ENCODE measurements at places on chromosomes 13 and 19.

DNA sequence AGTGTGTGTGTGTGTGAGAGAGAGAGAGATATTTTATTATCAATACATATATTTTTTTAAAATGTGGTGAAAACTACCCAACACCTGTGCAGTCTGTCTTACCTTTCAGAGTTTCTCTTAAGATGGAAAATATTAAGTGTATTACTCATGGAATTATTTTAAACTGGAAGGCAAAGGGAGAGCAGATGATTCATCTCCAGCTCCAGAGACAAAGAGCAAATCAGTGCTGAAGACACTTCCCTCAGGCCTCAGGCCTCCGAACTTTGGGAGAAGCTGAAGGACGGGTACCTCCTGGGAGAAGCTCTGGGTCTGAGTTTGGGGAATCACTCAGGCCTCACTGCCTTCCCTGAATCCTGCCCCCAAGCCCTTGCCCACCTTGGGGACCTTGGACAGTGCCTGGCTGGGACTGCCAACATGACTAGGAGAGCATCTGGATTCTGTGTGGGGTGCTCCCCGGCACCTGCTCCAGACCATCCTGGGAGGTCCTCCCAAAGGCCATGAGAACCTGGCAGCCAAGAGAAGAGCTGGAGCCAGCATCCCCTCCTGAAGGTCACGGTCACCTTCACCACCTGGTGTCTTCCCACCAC lies 170.4 kb upstream of the UBL3 start:
- DNase-seq, result no peak

DNA sequence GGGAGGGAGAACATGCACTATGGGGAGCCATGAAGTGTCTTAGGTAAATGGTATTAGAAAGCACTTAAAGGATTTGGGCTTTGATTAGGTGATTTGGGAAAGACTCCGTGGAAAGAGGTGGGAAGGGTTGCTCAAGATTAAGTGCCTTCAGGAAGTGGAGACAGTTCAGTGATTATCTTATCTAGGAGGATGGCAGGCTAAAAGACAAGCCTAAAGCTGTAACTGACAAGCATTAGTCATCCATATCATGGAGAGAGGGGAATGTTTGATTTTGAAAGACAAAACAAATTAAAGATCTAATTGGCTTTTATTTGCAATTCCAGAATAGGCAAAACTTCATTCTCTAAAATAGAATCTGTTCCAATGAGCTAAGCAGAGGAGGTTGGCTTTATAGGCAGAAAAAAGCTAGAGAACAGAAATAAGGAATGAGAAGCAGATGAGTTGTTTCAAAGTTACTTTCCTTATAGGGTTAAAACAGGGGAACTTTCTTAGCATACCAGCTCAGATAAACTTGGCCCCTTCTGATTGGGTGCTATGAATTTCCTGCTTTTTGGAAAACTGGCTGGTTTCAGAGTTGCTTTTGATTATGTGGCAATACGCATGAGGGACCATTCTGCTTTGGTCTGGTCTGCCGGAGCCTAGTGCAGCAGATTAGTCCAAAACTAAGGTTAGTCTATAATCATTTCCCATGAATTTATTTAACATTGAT lies 1.8 kb upstream of the DIAPH3 start:
- DNase-seq, result no peak

DNA sequence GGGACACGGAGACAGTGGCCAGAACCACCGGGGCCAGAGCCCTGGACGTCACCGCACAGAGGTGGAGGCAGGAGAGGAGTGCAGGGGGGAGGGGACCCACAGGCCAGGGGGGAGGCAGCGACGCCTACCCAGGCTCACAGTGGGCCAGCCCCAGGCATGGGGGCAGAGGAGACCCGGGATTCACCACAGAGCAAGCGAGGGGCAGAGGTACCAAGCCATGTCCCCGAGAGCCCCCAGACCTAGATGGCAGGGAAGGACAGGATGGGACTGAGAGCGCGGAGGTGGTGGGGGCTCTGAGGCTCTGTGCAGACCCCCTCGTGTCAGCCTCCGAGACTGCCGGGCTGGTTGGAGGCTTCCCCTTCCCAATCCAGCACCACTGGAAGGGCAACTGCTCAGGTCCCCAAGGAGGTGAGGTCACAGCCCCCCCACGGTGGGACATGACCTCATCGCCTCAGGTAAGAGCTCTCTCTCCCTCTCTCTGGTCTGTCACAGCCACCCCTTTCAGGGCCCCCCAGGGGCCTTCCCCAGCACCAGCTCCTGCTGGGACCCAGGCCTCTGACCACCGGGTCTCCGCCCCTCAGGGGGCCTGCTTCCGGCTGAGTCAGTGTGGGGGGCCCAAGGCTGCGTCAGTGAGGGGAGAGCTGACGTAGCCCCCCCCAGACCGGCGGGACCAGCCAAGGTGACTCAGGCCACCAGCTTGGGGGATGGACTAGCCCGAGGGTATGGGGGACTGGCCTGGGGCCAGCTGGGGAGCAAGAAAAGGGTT lies 2.2 kb upstream of the IL11 start:
- DNase-seq, result peak; percentile 35

DNA sequence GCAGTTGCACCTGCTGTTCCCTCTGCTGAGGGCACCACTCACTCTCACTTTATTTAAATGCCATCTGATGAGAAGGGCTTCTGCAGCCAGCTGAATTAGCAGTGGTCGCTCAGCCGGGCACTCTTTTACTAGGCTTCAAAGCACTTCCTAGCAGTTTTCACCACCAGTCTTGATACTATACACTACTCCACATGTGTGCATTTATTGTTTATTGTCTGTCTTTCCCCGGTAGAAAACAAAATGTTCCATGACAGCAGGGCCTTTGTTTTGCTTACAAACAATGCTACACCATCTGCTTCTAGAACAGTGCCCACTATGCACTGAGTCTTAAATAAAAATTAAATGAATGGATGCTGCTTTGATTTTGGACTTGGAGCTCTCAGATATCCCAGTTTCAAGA lies 404.9 kb downstream of the FGF14 start:
- DNase-seq, result no peak

- no peak for DNase-seq
Measured at GRCh38 chr13:49292742-49293486, 45.2 kb downstream of the CDADC1 start.

GRCh38 chr19:49475191-49475917 lies 1.3 kb downstream of the FLT3LG start:
- DNase-seq, result no peak

DNA sequence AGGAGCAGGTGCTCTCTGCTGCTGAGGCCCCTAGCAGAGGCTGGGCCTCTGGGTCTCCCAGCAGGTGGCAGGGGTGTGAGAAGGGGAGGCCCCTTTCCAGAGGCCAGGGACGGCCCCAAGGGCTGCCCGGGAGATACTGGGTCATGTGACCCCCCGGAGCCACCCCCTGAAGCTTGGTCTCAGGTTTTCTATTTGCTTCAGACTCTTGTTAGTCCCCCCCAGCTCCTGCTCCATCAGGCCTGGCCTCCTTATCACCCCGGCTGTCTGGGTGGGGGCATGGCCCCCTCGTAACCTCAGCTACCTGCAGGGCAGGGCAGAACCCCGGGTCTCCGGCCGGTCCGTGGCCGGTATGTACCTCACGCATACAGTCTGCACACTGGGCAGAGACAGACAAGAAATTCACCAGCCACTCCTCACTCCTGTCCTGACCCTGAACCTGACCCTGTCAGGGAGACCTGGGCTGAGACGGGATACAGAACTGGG lies 13.2 kb upstream of the TCF3 start:
- no peak for DNase-seq

DNA sequence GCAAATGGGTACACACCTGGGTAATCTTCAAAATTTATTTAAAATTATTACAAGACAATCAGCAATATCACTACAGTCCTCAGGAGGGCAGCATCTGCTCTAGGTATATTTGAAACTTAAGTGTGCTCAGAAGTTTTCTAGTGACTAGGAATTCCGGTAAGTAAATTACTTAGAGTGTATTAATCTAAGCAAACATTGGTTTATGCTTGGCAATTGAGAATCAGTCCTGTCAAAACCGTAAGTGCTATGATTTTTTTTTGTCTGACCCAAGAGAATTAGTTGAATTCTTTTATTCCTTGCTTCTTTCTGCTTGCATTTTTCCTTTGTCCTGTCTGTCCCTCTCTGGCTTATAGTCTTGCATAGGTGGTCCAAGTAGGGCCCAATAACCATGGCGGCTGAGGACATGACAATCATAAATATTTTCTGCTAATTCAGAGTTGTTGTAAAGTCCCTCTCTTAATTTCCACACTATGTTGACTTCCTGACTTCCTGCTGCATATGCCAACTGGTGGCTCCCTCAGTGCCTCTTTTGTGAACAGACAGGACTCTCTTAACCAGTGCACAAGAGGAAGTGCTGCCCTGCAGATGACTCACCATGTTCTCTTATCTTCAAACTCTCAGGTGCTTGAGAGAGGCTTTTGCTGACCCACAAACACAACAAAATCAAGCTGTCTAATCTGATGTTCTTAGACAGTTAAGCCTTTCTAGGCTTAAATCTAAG lies 82.2 kb downstream of the SLAIN1 start:
- DNase-seq, result peak; percentile 33

GRCh38 chr19:51712461-51713081 lies 11.2 kb downstream of the HAS1 start:
- no peak for DNase-seq

DNA sequence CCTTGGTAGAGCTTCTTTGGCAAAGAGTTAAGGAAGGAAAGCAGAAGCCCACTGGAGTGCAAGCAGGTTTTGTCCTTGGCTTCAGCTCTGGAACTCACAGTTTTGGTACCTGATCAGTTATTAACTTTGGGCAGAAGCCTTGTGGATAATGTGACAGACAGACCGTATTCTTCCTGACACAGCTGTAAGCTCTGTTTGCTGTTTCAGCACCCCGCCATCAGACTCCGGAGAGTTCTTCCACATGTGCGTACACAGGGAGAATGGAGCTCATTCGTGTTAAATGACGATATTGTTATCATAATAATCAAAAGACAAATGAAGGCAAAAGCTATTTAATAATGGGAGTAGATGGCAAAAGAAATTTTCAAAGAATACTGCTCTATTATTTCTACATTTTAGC lies 155.1 kb upstream of the ARGLU1 start:
- no peak for DNase-seq

- DNase-seq, result no peak
Measured at GRCh38 chr13:112733661-112734379, 44.0 kb downstream of the ATP11A start.

GRCh38 chr13:48449656-48450055 lies 36.7 kb upstream of the LPAR6 start:
- no peak for DNase-seq

- no peak for DNase-seq
Measured at GRCh38 chr19:28956421-28956820, 256.5 kb downstream of the UQCRFS1 start.

- no peak for DNase-seq
Measured at GRCh38 chr13:79459906-79460305, 21.0 kb upstream of the NDFIP2 start.
